Stimulated activated naive CD8-positive, alpha-beta T cell treated with anti-CD3 and anti-CD28 coated beads, Interleukin-15, amount 100 ng/mL, for 72 hours (primary cell): ENCODE measurements at places on chromosomes 5 and 9.

- no peak for DNase-seq
These were observed 79.0 kb downstream of the MACROH2A1 start for GRCh38 chr5:135319928-135320606.

DNA sequence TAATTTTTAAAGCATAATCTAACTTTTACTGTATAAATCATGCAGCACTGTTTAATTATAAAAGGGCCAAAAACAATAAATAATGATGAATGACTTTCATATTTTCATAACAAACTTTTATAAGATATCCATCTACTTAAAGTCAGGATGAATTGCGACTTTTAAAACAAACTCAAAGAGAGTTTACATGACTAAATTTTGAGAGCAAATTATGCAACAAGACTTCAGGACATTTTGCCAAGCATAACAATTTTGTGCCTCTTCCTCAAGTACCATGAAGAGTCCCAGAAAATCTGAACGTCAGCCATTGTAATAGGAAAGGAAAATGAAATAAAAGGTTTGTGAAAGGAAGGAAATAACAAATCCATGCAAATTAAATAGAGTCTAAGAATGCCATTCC is 24.4 kb downstream of the ERAP1 start:
- no peak for DNase-seq

DNA sequence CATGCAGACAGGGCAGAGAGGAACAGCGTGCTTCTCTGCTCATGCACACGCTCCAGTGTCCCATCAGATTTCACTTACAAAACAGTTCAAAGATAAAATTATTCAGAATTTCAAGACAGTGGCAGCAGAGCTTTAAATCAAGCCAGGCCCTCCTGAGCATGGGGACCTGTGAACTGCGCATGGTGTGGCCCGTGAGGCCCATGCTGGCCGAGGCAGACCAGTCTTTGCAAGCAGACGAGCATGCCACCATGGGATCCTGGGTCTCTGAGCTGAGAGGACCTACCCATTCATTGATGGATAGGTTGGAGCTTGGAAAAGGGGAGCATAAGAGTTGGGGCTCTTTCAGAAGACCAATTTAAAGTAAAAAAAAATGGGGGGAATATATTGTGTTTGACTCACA is 35.0 kb upstream of the SAP30L start:
- DNase-seq = no peak

- DNase-seq = no peak
These were observed 12.9 kb upstream of the CARNMT1 start for GRCh38 chr9:75041041-75041440.

DNA sequence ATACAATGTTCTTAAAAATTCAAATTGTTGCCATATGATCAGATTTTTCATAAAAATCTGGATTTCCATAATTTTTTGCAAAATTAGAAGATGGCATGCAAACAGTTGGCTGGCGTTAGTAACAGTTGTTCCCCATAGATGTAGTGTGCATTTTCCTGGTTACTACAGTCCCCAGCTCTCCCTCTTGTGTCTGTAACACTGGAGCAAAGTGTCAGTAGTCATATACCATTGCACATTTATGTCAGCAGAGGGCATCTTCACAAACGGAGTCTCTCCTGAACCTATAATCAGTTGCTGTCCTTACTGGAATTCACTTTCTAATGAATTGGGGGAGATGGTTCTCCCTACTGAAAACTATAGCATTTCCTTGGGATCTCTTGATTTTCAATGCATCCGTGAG is 44.7 kb upstream of the DMAC1 start:
- DNase-seq = no peak

GRCh38 chr9:95649801-95650213 is 133.0 kb upstream of the PTCH1 start:
- no peak for DNase-seq

DNA sequence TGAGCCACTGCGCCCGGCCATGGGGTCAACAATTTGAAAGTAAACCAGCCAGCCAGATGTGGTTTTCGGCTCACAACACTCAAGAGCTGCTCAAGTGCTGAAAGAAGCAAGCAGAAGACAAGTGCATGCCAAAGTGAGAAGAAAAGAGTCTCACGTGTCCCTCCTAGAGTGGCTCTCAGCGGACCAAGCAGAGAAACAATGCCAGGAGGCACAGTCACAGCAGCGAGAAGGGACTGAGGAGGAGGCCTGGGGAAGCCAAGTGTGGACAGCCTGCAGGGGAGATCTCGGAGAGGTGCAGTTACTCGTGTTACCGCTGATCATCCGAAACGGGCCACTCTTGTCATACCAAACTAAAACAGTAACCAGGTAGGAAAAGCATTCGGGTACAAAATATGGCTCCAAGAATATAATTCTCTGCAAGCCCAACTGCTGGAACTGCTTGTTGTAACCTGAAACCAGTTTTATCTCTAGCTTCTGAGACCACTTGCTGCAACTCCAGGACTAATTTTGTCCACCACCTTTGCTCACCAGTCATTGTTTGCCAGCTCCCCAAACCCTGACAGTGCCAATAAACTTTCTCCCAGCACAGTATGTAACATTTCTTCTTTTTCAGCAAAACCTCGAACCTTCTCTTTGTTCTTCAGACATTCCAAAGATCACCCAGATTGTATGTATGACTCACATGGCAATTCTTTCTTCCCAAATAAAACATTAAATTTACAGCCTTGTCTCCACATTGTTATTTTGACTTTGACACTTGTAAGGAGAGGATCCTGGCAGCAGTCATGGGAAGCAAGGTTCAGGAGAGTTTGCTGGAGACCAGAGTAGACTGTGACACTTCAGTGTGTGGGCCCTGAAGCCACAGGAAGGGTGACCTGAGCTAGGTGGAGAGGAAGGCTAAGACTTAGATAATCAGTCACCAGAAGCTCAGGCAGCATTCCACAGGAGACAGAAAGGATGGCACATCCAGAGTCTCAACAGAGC is 6.3 kb downstream of the SLC35D2 start:
- DNase-seq = no peak

GRCh38 chr5:73912821-73913271 is 286.9 kb downstream of the ARHGEF28 start:
- DNase-seq = no peak

- DNase-seq = no peak
These were observed 192.1 kb upstream of the ADAMTS16 start for GRCh38 chr5:4947893-4948536.

- DNase-seq = no peak
These were observed 36.3 kb upstream of the SPINK5 start for GRCh38 chr5:148027505-148027904.

DNA sequence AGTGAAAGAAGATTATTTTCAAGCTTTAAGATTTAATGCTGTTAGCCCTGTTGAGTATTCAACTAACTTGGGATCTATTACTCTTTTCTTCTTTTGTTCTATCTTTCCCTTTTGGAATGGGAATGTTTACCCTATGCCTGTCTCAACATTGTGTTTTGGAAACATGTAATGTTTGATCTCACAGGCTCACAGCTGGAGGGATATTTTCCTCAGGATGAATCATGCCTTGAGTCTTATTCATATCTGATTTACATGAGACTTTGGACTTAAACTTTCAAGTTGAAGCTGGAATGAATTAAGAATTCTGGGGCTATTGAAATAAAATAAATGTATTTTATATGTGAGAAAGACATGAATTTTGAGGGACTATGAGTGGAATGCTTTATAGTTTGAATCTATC is 607.8 kb upstream of the PTGER4 start:
- DNase-seq = no peak

DNA sequence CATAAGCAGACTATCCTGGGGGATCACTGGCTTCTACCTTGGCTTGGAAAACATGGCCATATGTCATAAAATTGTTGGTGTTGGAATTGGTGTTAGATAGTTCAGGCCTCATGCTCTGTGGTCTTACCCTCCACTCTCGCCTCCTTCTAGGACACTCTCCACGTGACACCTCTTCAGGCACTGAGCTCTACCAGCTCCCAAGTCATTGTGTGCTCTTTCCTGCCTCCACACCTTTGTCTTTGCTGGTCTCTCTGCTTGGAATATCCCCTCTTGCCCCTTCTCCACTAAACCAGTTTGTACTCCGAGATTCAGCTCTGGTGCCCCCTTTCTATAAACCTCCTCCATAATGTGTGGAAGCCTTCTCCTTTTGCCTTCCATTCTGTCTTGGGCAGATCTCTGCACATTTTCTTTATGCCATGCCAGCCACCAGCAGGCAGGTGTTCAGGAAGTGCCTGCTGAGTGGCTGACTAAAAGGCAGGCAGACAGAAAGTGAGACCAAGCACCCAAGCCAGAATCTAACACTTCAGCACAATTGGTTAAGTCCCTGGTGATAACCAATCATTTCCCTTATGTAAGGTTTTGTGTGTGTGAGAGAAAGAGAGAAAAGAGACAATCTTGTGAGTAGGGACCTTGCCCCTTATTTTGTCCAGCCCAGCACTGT is 37.7 kb downstream of the SAR1B start:
- DNase-seq = no peak

GRCh38 chr5:119036101-119036762 is 34.7 kb upstream of the DMXL1 start:
- no peak for DNase-seq

- DNase-seq = peak; percentile 8
These were observed 729 bp upstream of the TMEM38B start for GRCh38 chr9:105693435-105694189.

DNA sequence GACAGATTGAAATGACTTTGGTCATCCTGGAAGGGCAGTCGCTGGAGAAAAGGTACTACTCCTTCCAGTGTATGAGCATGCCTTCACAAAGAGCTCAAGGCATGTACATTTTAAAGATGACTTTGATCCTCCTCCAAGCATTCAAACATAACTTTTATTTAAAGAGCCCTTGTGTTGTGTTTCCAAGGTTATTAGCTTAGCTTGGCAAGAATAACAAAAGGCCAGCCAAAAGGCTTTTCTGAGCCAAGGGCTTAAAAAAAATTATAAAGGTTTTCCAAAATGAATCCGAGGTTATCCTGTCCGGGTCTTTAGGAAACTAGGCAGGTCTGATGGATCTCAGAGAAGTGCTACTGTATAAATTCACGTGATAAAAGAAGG is 71.0 kb upstream of the PLPP6 start:
- no peak for DNase-seq

DNA sequence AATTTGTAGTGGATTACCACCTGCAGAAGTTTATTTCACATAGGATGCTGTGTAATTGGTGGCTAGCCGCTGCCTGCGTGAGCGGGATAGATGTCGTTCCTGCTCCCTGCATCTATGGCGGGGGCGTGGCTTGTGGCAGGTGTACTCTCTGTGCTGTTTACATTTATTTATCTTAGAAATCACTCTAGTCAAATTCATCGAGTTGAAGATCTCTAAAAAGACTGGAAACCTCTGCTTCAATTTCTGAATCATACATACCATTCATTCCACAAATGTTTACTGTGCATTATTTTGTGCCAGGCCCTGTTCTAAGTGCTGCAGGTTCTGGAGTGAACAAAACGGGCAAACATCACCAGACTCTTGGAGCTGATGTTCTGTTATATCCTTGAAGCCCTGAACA is 11.9 kb downstream of the ROPN1L start:
- DNase-seq = no peak

DNA sequence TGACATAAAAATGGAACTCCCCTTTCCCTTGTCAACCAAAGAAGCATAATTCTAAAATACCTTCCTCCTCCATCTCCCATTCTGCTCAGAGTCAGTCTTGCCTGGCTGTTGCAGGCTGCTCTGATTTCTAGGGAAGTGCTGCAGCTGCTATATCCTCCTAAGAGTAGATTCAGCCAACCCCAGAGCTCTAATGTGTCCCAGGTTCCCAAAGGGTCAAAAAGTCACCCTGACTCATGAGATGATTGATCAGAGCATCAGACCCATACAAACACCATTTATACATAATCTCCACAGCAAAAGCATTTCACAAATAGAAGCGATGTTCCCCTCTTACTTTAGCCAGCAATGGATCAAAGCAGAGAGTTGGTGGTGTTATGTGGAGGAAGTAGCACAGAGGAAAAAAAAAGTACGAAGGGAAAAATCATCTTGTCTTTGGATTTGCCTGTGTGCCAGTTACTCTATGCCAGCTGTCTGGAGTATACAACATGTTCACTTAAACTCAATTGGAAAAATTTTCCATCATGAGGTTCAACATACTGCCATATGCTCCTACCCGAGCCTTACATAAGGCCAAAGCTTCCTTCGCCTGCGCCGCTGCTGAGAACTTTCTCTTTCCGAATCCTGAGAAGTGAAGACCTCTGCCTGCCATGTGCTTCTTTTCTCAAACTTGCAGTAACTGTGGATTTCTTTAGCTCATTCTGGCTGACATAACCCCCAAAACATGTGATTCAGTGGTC is 258.0 kb downstream of the TLE4 start:
- no peak for DNase-seq

GRCh38 chr9:105385381-105385985 is 62.4 kb upstream of the FSD1L start:
- DNase-seq = peak; percentile 16

DNA sequence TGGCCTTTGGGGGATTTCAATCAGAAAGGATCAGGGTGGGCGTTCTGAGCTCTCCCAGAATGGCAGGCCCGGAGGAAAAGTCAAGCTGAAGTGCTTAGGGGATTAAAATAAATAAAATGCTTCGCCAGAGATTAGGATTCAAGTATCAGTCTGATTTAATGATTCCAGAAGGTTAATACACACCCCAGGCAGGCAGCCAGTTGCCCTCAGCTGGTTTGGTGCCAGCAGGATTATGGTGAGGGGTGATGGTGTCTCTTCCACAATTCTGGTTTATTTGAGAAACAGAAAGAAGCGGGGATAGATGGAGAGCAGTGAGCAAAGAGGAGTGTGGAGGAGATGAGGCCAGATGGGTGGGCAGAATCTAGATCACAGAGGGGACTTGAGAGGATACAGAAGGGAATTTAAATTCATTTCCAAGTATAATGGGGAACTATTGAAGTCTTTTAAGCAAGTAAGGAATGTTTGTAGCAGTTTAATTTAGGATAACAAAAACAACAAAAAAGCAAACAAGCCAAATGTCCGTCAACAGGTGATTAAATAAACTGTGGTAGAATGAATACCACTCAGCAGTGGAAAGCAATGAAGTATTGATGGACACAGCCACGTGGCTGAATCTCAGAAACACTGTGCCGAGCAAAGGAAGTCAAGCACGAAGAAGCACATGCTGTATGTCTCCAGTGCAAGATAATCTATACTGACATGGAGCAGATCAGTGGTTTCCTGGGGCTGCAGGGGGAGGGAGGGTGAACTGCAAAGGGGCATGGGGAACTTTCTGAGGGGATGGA is 297.7 kb downstream of the MSX2 start:
- DNase-seq = no peak

DNA sequence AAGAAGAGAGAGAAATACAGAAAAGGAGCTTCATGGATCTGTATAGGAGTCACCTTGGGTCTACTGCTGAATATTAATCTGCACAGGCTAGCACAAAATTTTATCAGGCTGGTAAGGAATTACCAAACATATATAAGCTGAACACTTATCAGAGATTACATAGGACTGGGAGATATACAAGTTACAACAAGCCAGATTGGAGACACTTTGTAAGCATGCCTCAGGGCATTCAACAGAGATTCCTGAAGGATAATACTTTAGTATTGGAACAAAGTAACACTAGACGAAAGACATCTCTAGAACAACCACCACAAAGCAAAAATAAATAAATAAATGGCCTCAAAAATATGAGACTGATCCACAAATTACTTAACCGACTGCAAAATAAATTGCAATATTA is 197.8 kb downstream of the ANXA1 start:
- DNase-seq = no peak

GRCh38 chr5:7794311-7794710 is 56.6 kb downstream of the CFAP90 start:
- DNase-seq = no peak
